ENCODE measurements at places on chromosomes 5 and 9.

DNA sequence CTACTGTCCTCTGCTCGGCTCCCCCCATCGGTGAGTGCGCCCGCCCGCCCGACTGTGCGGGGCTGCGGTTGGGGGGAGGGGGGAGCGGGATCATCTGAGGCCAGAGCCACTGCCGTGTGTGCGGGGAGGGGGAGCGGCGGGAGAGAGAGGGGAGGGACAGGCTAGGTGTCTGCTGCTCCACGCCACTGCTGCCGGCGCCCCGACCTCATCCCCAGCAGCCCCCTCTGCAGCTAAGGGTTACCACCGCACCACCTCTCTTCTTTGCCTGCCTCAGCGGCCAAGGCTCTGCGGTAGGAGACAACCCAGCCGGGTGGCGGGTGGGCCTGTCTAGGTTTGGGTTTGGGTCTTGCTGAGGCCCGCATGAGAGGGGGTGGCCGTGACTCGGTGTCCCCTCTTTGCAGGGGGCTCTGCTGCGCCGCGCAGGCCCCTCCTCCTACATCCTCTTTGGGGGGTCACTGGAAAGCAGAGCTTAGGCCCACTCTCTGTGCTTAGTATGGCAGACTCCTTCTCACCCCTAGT is 670 bp upstream of the PURA start:
- no peak for DNase-seq

DNA sequence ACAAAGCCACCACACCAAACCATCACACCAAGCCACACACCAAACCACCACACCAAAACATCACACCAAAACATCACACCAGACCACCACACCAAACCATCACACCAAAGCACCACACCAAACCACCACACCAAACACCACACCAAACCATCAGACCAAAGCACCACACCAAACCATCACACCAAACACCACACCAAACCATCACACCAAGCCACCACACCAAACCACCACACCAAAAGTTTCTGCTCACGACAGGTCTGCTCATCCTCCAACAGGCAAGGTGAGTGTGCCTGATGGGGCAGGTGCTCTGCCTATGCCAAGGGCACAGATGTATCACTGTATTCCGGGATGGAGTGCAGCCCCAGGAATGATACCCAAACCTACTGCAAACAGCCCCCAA is 87.9 kb upstream of the FSTL4 start:
- DNase-seq: no peak

- no peak for DNase-seq
Measured at GRCh38 chr9:90306158-90306557, 336.5 kb downstream of the DIRAS2 start.

- no peak for DNase-seq
Measured at GRCh38 chr9:137044502-137045177, 1.3 kb downstream of the NPDC1 start.

DNA sequence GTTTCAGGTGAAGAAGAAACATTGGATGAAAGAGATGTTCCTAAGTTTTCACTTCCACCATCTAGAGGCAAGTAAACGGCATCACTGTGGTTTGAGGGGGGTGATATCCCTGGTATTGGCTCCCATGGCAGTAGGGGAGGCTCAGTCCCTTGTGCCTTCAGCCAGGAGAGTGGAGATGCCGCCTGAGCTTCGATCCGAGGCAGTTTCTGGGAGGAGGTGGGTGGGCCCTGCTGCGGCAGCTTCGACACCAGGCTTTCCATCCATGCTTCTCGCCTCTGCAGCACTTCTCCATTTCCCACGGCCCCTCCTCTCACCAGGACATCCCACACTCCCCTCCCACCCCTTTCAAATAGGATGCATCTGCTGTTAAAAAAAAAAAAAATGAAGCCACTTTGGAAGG is 258.3 kb downstream of the GADD45G start:
- DNase-seq: no peak

DNA sequence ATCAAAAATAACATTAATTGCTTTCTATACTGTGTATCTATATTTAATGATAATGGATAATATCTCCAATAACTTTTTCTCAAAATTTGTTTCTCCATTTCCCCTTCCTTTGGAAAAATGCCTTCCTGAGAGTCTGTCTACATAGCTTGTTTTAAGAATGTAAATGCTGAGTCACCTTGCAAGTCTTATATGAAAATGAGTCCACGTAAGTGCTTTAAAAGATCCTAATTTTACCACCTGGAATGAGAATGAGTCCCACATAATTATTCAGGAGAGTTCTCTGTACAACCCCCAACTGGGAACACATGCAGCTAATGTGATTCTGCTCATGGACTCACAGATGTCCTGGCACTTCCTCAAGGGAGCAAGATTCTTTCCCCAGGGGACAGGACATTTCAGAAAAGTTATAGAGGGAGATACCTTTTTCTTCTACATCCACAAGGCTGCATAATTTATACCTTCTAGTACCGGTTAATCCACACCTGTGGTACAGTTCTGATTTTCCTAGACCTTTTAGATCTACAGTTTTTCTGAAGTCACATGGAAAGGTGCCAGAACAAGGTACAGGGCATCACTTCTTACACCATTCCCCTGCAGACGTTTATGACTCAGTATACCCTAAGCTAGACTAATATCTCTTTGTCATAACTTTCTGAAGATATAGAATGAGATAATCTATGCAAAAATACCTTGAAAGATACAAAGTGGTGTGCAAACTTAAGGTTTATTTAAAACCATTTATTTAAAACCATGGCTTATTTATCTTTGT is 314.1 kb downstream of the CETN3 start:
- DNase-seq: no peak

DNA sequence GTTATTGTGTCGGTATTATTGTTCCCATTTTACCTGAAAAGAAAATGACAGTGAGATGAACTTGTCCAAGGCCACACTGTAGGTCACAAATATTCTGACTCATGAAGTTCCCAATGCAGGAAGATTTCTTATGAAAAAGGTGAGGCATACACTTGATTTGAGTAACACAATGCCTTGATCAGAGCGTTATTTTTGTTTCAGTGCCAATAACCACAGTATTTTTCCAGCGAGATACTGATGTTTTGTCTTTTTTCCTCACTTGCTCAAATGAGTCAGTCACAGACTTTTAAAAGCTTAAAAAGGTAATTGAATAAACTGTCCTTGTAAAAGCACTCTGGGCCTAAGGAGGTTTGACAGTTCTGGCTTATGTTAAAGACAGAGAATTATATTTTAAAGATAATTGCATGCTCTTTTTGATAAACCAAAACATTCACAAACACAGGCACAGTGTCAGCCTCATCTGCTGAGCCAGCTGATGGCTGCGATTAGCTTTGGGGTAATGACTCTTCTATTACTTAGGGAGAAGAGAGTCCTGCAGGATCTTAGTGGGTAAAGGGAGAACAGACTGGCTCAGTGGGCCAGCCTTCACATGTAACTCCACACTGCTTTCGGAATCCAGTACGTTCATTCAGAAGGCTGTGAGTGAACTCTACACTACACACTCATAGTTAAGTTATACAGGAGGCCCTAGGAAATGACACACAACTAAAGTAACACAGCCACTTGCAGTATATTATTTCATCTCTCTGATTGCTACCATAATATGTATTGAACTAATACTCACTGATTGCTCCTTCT is 165.5 kb upstream of the CD180 start:
- no peak for DNase-seq

- DNase-seq: no peak
Measured at GRCh38 chr9:125484350-125485282, 222.4 kb downstream of the MAPKAP1 start.

DNA sequence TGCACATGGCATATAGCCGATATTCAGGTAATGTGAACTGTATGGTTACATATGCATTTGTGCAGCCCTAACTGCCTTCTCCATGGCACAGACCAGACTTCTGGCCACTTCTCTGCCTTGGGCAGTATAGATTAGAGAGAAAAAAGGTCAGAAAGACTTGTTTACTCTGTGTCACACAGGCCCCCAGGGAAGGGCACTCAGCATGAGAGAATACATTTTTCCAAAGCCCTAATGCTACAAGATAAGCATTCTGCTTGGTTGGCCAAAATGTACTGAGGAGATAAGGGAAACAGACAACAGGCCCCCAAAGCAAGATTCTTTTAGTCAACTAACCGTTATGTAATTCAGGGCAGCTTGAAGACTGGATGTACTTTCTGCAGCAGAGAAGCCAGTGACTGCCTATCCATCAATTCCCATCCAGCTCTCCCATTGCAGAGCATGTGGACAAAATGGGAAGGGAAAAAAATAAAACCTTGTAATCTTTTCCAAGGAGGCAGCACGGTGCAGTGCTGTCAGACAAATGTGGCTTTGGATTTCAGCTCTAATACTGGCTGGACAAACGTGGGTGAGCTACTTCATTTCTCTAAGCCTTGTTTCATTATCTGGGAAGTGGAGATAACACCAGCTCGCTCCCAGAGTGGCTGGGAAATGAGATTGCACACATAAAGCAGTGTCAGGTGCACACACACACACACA is 205.9 kb downstream of the NSG2 start:
- DNase-seq: no peak

DNA sequence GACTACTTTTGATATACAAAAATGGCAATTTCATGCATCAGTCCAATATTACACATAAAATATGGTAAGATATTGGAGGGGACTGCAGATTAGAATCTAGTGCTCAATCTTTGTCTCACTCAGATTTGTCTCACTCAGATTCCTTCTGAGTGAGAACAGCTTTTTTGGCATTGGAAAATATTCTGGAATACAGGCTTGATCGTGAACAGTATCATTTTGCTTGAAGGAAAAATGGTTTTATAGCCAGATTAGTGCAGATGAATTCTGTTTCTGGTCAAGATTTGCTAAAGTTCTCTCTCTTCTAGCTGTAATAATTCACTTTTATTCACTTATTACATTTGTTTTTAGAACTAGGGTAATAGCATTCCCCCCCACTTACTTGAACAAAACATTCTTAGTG is 51.2 kb downstream of the MAN2A1 start:
- DNase-seq: no peak

DNA sequence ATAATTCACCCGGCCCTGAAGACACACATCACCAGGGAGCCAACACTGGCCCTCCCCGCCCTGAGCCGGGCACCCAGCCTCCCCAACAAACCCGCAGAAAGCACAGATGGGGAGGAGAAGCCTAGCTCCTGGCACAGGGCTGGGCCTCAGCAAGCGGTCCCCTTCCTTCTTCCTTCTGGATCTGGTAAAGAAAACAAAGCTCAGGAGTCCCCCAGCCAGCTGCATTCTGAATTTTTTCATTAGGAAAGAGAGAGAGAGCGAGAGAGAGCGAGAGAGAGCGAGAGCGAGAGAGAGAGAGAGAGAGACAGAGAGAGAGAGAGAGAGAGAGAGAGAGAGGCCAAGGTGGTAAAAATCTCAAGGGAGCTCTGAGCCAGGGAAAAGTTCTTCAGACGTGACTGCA is 195.7 kb downstream of the CRB2 start:
- no peak for DNase-seq

GRCh38 chr5:123091298-123092222 is 2.5 kb downstream of the PRDM6 start:
- no peak for DNase-seq

- DNase-seq: no peak
Measured at GRCh38 chr9:4739587-4740387, 1.2 kb downstream of the AK3 start.

Measured in activated naive CD4-positive, alpha-beta T cell (primary cell).